Fibroblast of skin of right biceps (primary cell): ENCODE measurements at places on chromosomes 12 and 14.

- no peak for DNase-seq
Measured at GRCh38 chr14:38038986-38039385, 168.7 kb upstream of the SSTR1 start.

DNA sequence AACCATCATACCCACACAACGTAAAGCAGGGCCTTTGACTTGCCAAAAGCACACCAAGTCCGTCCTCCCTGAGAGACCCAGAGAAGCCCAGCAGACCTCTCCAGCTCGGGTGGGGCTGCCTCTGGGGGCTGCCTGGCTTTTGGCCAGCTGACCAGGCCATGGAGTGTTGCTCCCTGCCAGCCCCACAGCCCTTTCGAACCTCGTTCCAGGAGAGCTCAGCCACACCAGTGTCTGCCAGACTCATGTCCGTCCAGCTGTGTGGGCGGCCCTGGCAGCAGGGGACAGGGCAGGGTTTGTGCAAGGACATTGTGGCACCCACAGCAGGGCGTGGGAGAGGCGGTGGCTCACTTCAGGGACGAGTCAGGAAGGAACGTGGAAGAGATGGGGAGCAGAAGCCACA lies 22.6 kb upstream of the IRF2BPL start:
- no peak for DNase-seq

- no peak for DNase-seq
Measured at GRCh38 chr14:69459122-69459521, 25.4 kb upstream of the PLEKHD1 start.

DNA sequence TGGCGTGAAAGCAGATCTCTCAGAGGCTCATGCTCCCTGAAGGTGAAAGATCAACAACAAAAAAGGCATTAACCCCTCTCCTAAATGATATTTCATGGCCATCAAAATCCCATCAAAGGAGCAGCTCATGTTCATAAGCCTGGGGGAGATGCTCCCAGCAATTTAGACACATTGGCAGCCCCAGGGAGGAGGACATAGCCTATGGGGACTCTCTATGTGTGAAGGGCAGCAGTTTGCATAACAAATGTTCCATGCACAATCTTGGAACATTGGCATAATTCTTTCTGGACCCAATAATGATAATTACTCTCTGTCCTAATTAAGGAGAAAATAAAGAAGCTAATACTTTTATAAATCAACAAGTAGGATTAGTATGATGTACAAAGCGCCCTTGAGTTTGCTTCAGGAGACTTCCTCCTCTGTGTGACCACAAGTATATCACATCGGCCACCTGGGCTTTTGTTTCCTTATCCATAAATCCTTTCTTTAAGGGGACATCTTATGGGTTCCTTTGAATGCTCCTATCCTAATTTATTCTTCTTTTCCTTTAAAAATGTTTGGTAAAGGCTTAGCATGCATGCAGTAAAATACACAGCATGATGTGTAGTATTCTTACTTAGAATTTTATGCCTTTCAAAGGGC lies 161.9 kb upstream of the PLEKHG7 start:
- no peak for DNase-seq

GRCh38 chr12:40142001-40142744 lies 36.3 kb upstream of the SLC2A13 start:
- DNase-seq = no peak

DNA sequence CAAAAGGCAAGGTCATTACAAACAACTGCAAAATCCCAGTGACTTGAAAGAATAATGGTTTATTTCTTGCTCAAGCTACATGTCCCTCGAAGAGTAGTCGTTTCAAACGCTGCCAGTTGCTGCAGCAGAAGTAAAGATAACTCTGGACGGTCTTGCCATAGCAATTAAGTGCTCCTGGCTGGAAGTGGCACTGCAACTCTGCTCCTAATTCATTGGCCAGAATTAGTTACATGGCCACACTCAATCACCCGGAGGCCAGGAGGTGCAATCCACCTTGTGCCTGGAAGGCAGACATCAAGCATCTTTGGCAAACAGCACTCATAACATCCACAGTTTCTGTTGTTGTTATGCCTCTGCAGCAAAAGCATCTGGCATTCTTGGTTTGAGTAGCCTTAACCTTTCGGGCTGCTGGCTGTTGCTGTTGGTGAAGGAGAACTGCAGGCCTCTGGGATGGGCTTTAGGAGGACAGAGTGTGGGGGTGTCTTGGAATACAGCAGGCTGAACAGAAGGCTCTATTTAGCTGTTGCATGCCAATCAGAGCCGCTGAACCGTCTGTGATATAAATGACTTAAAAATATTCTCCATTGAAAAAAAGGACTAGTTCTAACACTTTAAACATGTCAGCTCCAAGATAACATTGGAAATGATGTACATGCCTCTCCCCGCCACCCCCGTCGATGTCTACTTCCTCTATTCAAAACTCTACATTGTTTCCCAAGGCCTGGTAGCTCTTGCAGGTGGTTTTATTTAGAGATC lies 123.5 kb upstream of the DYRK2 start:
- DNase-seq = no peak

DNA sequence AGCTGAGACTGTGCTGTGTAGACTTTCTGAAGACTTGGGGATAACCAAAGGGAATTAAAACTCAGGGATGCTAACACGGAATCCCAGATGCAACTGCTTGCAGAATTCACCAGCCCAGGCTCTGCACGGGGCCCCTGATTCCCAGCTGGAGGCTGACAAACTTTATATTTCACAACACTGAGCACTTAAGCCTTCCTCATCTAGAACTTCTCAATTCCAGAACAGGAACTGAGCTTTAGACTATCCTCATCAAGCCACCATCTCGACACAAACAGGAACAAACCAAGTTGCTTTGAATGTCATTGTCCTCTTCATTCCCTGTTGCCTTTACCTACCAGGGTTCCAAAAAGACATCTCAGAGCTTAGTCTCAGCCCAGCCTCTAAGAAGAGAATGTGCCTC lies 22.2 kb downstream of the CCDC63 start:
- DNase-seq = no peak

DNA sequence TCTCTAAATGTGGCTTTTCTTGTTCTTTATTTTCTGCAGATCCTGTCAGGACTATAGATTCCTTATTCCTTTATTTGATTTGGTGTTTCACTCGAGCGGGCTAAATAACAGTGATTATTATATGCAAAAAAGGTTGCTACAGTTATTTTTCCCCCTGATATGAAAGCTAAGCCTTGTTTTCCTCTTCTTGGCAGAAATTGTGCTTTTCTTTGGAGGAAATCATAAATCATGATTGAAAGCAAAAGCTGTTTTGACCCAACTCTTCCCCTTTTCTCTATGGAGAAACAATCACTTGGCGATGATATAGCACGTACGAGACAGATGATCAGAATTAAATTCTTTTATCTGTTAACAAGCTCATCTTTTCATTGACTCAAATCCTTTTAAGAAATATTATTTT lies 31.4 kb downstream of the PPFIBP1 start:
- DNase-seq = no peak

DNA sequence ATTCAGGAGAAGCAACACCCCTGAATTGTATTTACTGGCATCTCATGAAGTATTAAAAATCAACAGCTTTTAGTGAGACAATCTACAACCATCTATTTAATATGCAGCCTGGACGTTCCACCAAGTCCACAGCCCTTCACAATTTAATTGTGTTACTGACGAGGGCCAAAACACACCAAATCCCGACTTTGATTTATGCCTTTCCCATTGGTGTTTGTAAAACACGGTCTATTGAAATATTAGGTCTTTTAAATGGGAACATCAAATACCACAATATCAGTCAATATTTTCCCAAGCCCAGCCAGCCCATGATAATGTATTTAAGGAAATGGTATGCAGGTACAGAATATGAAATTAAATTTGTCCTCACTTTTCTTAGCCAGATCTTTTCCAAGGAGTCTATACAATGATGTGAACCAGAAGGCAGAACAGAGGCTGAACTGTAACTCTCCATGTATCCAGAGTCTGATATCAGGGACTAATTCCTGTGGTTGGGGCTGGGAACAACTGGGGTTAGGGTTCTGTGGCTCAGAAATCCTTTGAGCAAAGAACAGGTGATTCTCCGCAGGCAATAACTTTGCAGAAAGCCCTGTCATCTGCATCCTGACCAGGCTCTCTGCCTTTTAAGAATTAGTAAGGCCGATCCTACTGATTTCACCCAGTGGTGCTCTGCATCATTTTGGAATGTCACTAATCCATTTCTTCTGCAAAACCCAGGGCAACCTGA lies 179.3 kb upstream of the GZMB start:
- no peak for DNase-seq

GRCh38 chr14:105220699-105221597 lies 27.4 kb upstream of the BTBD6 start:
- DNase-seq = no peak

GRCh38 chr12:6123258-6123657 lies 1.2 kb downstream of the VWF start:
- no peak for DNase-seq

- DNase-seq = peak; percentile 86
Measured at GRCh38 chr12:11580125-11580751, 69.2 kb upstream of the ETV6 start.

- no peak for DNase-seq
Measured at GRCh38 chr12:50572760-50573159, 68.0 kb downstream of the DIP2B start.
